Melanocyte of skin (primary cell): ENCODE measurements at places on chromosomes 4 and X. TPM values are rescaled to one million over a fixed set of nuclear protein-coding genes. Genes with fewer than 3 reads are reported as not detected.

Gene BLOC1S4
- total RNA-seq = 9.6 and 11.3 TPM in 2 replicates

Gene TRIM61
- 5.5 and 8.4 TPM in 2 replicates for total RNA-seq

Gene MMGT1
- 23.3 and 34.2 TPM in 2 replicates for total RNA-seq

Gene RENBP
- 75.0 and 88.3 TPM in 2 replicates for total RNA-seq

Gene TLR10
- total RNA-seq = 0.15 TPM in 1 of 2 replicates, not detected in the other

Gene RPS3A
- 1,147 and 1,585 TPM in 2 replicates for total RNA-seq

Gene NEIL3
- total RNA-seq = 17.6 and 18.5 TPM in 2 replicates
